ENCODE measurements at places on chromosomes 3 and 15.

GRCh38 chr3:187617213-187617612 lies 53.0 kb downstream of the SST start:
- DNase-seq: no peak

GRCh38 chr3:52401021-52401420 lies 43.9 kb downstream of the SEMA3G start:
- DNase-seq: no peak

DNA sequence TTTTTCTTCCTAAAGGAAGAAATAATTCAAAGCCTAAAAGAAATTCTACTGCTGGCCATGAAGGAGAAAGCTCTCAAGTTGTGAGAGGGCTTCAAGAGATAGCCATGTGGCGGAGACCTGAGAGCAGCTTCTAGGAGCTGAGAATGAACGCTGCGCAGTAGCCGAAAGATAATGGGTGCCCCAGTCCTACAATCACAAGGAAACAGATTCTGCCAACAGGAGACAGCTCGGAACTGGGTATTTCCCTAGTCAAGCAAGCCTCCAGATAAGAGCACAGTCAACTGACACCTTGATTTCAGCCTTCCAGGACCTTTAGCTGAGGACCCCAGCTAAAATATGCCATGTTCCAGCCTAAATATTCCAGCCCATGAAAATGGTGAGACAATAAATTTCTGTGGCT lies 824.1 kb downstream of the FHIT start:
- no peak for DNase-seq

GRCh38 chr3:15288331-15289035 lies 43.9 kb downstream of the SH3BP5 start:
- no peak for DNase-seq

DNA sequence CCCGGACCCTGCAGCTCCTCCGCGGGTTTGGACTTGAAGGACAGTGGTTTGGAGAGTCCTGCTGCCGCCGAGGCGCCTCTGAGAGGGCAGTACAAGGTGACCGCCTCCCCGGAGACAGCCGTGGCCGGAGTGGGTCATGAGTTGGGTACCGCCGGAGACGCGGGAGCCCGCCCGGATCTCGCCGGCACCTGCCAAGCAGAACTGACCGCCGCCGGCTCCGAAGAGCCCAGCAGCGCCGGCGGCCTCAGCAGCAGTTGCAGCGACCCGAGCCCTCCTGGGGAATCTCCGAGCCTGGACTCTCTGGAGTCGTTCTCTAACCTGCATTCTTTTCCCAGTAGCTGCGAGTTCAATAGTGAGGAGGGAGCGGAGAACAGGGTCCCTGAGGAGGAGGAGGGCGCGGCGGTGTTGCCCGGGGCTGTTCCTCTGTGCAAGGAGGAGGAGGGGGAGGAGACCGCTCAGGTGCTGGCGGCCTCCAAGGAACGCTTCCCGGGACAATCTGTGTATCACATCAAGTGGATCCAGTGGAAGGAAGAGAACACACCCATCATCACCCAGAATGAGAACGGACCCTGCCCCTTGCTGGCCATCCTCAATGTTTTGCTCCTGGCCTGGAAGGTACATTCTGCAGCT lies 634 bp downstream of the MINDY2 start:
- peak; percentile 14 for DNase-seq

DNA sequence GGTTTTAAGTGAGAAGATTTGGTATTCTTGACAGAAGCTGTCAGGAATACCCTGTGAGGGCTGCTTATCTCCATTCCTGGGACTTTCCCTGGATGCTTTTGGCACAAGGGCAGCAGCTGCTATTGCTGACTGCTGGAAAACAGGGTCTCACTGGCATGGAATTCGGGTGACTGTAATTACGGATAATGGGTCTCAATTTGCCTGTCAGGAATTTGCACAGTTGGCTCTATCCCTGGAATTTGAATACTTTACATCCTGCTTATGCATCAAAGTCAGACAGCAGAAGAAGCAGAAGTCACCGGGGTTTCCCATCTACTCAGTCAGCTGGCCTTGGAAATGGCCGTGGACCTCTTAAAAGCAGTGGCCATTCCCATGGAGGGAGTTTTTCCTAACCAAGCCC lies 25.9 kb upstream of the AKAP13 start:
- DNase-seq: no peak

Measured in CD4-positive, alpha-beta T cell treated with Interferon alpha-2 for 1 hour (primary cell).